Karpas-422 (cell line): ENCODE measurements at places on chromosomes 3 and 15. TPM values are rescaled to one million over a fixed set of nuclear protein-coding genes. Genes with fewer than 3 reads are reported as not detected.

- no peak for DNase-seq
Measured at GRCh38 chr15:83769411-83769999, 115.6 kb downstream of the ADAMTSL3 start.

DNA sequence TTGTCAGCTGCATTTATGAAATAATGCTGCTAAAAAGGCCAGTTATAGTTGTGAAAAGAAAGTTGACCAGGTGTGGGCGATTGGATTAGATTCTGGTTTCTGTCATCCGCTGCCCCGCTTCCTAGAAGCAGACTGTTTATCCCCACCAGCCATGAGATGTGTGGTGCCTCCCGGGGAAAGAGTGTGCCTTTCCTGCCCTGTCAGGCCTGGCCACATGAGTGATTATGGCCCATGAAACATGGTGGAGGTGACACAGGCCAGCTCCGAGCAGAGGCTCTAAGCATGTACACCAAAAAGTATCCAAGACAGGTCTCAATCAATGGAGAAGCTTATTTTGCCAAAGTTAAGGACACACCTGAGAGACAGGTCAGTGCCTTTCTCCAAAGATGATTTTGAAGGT, 85.4 kb upstream of the ABHD2 start:
- DNase-seq = no peak

DNA sequence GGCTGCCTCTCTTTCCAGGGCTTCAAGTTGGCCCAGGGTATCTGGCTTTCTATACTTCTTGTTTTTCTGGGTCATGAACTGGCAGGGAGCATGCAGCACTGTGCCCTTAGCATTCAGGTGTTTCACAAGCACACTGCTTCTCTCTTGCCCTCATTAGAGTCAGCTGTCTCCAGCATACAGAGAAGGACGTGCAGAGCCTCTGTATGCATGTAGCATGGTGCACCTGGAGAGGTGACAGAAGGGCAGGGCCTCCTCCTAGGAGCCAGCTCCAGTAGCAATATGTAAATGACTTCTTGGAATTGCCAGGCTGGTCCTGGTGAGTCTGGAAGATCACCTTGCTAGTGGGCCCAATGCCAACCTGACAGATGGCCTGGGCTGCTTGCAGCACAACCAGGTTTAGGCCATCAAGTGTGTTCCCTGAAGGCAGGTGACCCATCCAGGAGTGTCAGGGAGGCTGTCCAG, 44.8 kb upstream of the ATP2C1 start:
- no peak for DNase-seq

- DNase-seq = peak; percentile 57
Measured at GRCh38 chr3:34016925-34017587, 218.6 kb downstream of the PDCD6IP start.

DNA sequence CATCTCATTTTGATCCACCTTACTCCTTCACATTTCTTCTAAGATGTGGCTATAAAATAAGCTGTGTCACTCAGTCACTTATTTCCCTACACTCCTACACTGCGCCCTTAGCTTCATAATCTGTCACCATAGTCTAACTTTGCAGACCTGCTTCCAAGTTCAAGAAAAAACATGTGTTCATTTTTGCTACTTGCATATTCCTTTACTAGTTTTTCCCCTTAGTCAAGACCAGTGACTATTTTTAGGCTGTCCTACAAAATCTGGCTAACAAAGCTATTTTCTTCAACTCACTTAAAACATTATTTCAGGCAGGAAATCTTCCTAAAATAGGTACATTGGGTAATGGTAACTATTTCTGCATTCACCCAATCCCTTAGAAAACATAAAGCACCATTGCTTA, 272.5 kb downstream of the TBC1D5 start:
- no peak for DNase-seq

DNA sequence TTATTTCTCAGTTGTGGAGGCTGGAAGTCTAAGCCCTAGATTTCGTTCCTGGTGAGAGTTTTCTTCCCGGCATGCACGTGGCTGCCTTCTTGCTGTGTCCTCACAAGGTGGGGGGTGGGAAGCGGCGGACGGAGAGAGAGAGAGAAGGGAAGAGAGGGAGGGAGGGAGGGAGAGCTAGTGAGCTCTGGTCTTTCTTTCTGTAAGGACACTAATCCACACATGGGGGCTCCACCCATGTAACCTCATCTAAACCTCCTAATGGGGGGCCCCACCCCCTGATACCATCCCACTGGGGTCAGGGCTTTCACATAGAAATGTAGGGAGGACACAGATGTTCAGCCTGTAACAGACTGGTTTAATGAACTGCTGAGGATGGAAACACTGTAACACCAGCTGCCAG, 7.3 kb downstream of the FBLN2 start:
- no peak for DNase-seq

GRCh38 chr15:81346611-81347010, 22.7 kb upstream of the STARD5 start:
- no peak for DNase-seq

Gene TMED3
- 67.3 and 103 TPM in 2 replicates for total RNA-seq

Gene SLC24A5
- total RNA-seq = not detected in 2 replicates

Gene SLC22A14
- total RNA-seq = not detected in 2 replicates

Gene MYEF2
- total RNA-seq = 50.0 and 53.8 TPM in 2 replicates
